GM23338 (cell line): ENCODE measurements at places on chromosomes 2 and 18. TPM values are rescaled to one million over a fixed set of nuclear protein-coding genes. Genes with fewer than 3 reads are reported as not detected.

The SLC5A7 gene
- total RNA-seq: 0.08 and 0.17 TPM in 2 replicates

The CD8B gene
- total RNA-seq: 0.31 and 3.0 TPM in 2 replicates

The FAM228A gene
- total RNA-seq: 0.12 and 0.35 TPM in 2 replicates

DNA sequence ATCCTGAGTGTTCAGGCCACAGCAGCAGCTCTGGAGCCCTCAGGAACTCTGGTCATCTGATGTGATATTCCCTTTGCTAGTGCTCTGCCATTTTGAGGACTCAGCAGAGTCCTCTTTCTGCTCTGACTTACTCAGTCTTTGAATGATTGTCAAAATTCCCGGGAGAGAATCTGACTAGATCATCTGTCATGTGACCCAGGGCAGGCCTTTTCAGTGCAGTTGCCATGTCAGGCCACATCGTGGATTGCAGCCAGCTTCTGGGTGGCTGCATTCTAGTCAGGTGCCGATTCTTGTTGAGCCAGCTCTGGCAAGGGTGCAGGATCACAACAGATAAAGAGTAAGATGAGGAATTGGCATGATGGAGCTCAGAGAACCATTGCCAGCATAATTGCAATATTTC lies 795.6 kb downstream of the CPS1 start:
- DNase-seq: no peak
- no peak overlapping the region for H3K4me3 ChIP-seq
- no peaks in the 10 kb centered on the region; the same call in 1 of the 2 replicates for H3K4me1 ChIP-seq
- no peaks in the 10 kb centered on the region for H3K27me3 ChIP-seq
- no peak overlapping the region for H3K27ac ChIP-seq

- no peak overlapping the region for H3K4me3 ChIP-seq
- H3K27me3 ChIP-seq: no peaks in the 10 kb centered on the region
- no peak overlapping the region for H3K27ac ChIP-seq
- H3K4me1 ChIP-seq: peaks cover 52% of the 10 kb centered on the region
Measured at GRCh38 chr18:27715751-27716150, 461.2 kb downstream of the CDH2 start.

DNA sequence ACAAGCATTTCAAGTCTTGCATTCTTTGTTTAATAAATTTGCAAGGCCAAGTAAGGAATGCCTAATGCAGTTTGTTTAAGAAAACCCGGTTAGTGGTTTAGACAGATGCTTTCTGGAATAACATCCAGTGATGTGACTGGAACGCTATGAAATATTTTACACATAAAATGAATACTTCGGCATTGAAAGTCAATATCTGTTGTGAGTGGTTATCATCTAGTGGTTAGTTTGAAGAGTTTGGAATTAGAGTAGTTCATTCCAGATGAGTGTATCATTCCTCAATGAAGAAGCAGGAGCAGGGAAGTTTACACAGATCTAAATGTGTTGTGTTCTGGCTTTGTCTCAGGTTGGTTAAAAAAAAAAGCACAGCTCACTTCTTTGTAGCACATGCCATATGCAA lies 608.0 kb upstream of the PIK3C3 start:
- H3K36me3 ChIP-seq: no peaks in the 10 kb centered on the region
- no peaks in the 10 kb centered on the region for H3K27me3 ChIP-seq
- DNase-seq: no peak
- H3K27ac ChIP-seq: no peak overlapping the region
- no peaks in the 10 kb centered on the region for H3K4me1 ChIP-seq
- no peak overlapping the region for H3K4me3 ChIP-seq

GRCh38 chr2:11006191-11006590 lies 94.5 kb downstream of the KCNF1 start:
- no peak overlapping the region for H3K4me3 ChIP-seq
- no peak overlapping the region for H3K27ac ChIP-seq
- no peak for DNase-seq

GRCh38 chr2:3661149-3661660 lies 3.2 kb downstream of the ALLC start:
- 0 out of 2 replicates have a peak, but pooled peaks cover 4% of the 10 kb centered on the region for H3K4me1 ChIP-seq
- DNase-seq: no peak

DNA sequence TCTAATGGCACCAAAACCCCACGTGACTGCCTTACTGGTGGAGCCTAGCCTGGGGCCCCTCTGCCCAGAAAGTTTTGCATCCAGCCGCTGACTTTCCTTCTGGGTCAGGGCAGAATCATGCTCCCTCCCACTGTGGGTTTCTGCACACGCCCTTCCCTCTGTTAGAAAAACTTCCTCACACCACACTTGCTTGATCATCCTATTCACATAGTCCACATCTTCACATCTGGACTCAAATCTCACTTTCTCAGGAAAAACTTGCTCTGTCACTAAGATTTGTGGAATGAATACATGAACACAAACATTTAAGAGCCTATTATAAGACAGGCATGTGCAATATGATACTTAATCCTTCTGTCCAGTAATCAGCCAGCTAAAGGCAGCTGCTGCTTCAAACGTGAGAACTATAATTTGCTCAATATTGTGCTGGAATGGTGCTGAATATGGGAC lies 274.7 kb downstream of the RND3 start:
- no peak overlapping the region for H3K27ac ChIP-seq
- no peak for DNase-seq
- H3K4me1 ChIP-seq: peaks cover 11% of the 10 kb centered on the region
- H3K36me3 ChIP-seq: no peaks in the 10 kb centered on the region
- H3K27me3 ChIP-seq: no peaks in the 10 kb centered on the region

DNA sequence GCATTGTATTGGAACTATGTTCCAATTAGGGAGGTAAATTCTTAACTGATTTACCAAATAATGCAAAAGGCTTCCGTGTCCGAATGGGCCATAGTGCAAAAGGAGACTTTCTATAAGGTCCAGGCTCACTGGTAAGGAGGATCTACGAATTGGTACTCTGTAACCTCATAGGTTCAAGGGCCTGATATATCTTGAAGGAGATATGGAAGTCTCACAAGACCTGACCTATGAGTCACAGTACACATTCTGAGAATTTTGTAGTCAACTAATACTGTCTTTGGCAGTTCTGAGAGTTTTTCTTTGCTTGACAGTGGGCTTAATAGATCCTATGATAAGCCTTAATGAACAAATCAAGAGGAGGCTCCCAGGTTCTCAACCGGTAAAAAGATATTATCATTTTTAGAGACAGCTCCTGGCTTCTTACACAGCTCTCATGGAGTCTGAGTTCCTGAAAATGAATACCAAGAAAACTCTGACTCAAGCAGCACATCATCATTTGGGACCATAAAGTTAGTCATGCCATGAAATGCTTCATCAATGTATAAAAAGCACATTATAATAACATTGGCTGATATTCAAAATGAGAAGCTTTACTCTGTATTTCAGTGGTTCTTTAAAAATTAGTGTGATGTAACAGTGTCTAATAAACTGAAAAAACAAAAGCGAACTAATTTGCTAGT lies 1275.2 kb upstream of the CRIM1 start:
- no peak for DNase-seq
- H3K27ac ChIP-seq: no peak overlapping the region
- no peaks in the 10 kb centered on the region for H3K27me3 ChIP-seq

GRCh38 chr2:193738892-193739291 lies 1544.2 kb upstream of the TMEFF2 start:
- H3K4me1 ChIP-seq: peaks cover 13% of the 10 kb centered on the region; the same call in 1 of the 2 replicates
- H3K4me3 ChIP-seq: no peak overlapping the region
- no peak for DNase-seq
- H3K36me3 ChIP-seq: no peaks in the 10 kb centered on the region

- DNase-seq: no peak
- no peaks in the 10 kb centered on the region for H3K36me3 ChIP-seq
- H3K27ac ChIP-seq: no peak overlapping the region
Measured at GRCh38 chr2:157893611-157894010, 17.5 kb upstream of the ACVR1 start.

DNA sequence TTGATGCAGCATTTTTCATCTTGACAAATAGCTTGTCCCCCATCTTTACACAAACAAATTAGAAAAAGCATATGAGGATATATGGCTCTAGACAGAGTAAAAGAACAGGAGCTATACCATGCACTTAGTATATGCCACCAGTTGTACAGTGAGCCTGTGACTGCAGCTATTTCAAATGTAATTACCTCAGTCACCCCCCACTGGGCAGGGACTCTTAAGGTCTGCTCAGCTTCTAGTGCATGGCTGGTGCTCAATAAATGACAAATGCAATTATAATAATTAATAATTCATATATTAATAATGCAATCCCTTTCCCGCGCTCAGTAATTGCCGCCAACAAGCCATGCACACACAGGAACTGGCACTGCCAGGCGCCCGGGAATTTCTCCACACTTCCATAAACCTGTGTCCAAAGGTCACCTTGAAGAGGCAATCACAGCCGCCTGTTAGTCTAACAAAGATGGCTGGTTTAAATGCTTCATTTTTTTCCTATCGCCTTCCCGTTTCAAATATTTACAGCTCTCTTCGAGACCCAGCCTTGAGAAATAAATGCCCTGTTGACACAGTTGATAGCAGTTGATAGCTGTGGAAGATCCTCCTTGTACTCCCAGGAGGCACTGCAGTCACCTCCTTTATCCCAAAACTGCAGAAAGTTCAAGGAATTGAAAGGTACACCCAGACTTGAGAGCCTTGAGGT lies 156.6 kb downstream of the INO80D start:
- no peaks in the 10 kb centered on the region for H3K36me3 ChIP-seq
- DNase-seq: no peak
- no peak overlapping the region for H3K4me3 ChIP-seq
- no peak overlapping the region for H3K27ac ChIP-seq
- peaks cover 23% of the 10 kb centered on the region for H3K27me3 ChIP-seq
- H3K4me1 ChIP-seq: peaks cover 26% of the 10 kb centered on the region

DNA sequence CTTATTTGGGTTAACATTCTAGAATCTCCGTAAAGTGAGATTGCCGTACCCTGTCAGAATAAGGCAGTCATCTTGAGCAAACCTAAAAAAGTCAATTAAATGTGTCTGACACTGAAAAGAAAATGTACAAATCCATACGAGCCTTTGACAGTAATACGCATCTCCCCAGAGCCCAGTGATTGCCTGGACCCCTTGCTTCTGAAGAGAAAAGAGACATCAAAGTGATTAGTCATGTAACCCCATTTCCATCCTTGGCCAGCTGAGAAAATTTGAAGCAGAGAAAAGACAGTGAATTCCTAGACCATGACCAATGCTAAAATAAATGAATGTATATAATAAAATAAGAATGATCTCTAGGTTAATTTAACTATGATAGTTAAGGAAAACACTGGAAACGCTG lies 1499.4 kb downstream of the SUCLG1 start:
- H3K4me3 ChIP-seq: no peak overlapping the region
- H3K4me1 ChIP-seq: peaks cover 11% of the 10 kb centered on the region; the same call in 1 of the 2 replicates
- no peaks in the 10 kb centered on the region for H3K27me3 ChIP-seq
- H3K36me3 ChIP-seq: peaks cover 5% of the 10 kb centered on the region; the same call in 1 of the 2 replicates
